ENCODE measurements at places on chromosomes 11 and 22. TPM values are rescaled to one million over a fixed set of nuclear protein-coding genes. Genes with fewer than 3 reads are reported as not detected.

GRCh38 chr11:123231777-123232176 is 36.7 kb upstream of the CLMP start:
- H3K4me3 ChIP-seq: no peak overlapping the region
- H3K27ac ChIP-seq: no peak overlapping the region
- peaks cover 18% of the 10 kb centered on the region for H3K4me1 ChIP-seq

GRCh38 chr11:118434553-118435289 is 1.6 kb upstream of the KMT2A start:
- peak overlapping the region; percentile 91 for H3K27ac ChIP-seq
- H3K4me1 ChIP-seq: peaks cover 24% of the 10 kb centered on the region
- peak; percentile 70 for DNase-seq
- H3K27me3 ChIP-seq: no peaks in the 10 kb centered on the region

DNA sequence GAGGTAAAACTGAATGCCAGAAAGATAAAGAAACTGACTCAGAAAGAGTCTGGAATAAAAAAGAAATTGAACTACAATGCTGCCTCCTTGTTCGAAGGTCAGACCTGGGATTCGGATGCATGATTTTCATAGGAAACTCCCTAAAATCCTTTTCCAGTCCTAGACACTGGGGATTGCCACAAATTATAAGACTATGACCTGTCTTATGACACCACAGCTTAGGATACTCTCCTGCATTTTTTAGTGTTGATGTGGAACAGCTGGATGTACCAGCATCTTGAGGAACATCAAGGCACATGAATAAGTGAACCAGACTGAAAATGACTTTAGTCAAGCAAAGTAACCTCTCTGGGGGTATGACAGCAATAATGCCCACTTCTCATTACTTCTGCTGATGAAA is 9.0 kb downstream of the KIRREL3 start:
- H3K27me3 ChIP-seq: peaks cover 21% of the 10 kb centered on the region
- no peaks in the 10 kb centered on the region for H3K36me3 ChIP-seq

DNA sequence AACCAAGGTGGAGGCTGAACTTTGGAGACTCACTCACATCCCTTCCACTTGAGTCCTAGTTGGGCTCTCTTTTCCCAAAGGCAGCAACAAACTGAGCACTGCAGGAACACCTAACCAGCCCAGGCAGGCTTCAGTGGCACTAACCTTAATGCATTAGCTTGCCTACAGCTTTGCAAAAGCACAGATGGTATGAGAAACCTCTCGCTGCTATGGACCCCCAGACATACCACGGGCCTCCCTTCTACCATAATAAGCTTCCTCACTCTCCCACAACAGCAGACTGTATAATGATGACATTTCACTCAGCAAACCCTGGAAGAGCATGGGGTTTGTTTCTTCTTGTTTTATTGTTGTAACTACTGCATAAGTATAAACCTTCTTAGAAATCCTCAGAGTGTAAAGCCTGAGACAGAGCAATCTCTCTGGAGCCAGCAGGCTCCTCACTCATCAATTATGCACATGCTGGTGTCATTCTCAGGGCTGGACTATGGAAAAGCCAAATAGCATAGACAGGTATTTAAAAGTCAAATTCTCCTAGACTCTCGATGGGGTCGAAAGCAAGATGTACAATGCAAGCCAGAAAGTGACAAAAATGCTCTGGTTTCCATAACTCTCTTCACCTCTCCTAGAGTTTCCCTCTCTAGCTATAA is 167.6 kb downstream of the NXPE2 start:
- H3K27ac ChIP-seq: no peak overlapping the region
- peaks cover 5% of the 10 kb centered on the region for H3K27me3 ChIP-seq
- no peak overlapping the region for H3K4me3 ChIP-seq
- no peak for DNase-seq

GRCh38 chr11:61855939-61856680 is 28.0 kb downstream of the FADS2 start:
- no peak overlapping the region for H3K27ac ChIP-seq
- no peaks in the 10 kb centered on the region for H3K27me3 ChIP-seq
- H3K36me3 ChIP-seq: peaks cover 3% of the 10 kb centered on the region
- H3K4me3 ChIP-seq: no peak overlapping the region
- no peak for DNase-seq

DNA sequence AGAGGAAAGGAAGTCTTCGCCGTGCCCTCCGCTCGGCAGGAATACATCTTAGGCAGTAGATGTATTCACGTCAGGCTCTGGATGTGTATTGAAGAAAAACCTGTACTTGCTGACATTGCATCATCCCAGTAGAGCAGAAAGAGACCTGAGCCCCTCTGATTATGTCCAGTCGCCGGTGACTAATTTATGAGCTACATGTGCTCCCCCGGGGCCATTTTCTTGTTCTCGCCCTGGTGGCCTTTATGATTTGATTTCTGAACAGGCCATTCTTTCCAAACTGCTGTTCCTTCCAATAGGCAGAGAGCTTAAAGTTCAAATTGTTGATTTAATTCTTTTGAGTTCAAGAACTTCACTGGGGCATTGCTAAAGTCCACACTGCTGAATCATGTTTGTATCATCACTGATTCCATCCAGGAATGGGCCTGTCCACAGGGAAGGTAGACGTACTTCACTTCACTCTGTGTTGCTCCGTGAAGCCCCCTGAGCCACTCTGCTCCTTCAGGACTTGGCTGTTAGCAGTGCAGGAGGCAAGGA is 137.3 kb upstream of the RASSF10 start:
- no peak overlapping the region for H3K4me3 ChIP-seq
- no peaks in the 10 kb centered on the region for H3K4me1 ChIP-seq
- no peak overlapping the region for H3K27ac ChIP-seq
- H3K36me3 ChIP-seq: no peaks in the 10 kb centered on the region
- DNase-seq: no peak

- H3K36me3 ChIP-seq: no peaks in the 10 kb centered on the region
- DNase-seq: no peak
- H3K27ac ChIP-seq: no peak overlapping the region
- H3K4me1 ChIP-seq: no peaks in the 10 kb centered on the region
Measured at GRCh38 chr11:104365676-104366075, 201.7 kb upstream of the PDGFD start.

The FGF4 gene
- total RNA-seq: not detected

DNA sequence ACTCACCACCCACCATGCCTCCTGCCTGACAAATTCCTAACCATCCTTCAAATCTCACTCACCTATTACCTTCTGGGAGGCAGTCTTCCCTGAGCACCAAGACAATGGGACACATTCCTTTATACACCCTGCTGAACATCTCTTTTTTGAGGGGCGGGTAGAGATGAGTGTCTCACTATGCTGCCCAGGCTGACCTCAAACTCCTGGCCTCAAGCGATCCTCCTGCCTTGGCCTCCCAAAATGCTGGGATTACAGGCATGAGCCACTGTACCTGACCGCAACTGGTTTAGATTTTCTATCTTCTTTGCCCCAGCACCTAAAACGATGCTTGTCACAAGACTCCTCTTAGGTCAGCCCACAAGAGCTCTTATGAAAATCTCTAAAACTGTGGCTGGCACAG is 7.1 kb downstream of the TIMM10 start:
- DNase-seq: no peak
- H3K4me1 ChIP-seq: peaks cover 14% of the 10 kb centered on the region
- no peak overlapping the region for H3K4me3 ChIP-seq
- H3K27me3 ChIP-seq: no peaks in the 10 kb centered on the region
- H3K36me3 ChIP-seq: peaks cover 16% of the 10 kb centered on the region
- H3K27ac ChIP-seq: no peak overlapping the region

The NPAS4 gene
- 0.07 TPM for total RNA-seq

GRCh38 chr22:43155789-43156188 is 4.4 kb downstream of the TSPO start:
- no peak overlapping the region for H3K27ac ChIP-seq
- H3K4me3 ChIP-seq: no peak overlapping the region

DNA sequence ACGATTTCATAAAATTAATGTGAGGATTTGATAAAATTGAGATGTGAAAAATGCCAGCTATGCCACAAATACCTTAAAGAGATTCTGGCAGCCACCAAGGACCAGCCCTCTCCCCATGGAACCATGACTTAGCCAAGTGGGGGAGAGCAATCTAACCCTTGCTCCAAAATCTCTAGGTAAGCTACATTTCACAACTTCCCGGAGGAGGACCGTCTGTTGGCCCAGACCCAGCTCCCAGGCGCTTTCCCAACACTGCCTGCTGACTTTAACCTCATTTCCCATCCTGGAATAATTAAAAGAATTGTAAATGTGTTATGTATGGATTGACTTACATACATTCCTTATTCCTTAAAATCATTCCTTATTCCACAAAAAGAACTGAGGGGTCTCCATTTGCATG is 47.5 kb upstream of the TENM4 start:
- no peak for DNase-seq
- no peaks in the 10 kb centered on the region for H3K36me3 ChIP-seq
- no peak overlapping the region for H3K4me3 ChIP-seq
- peaks cover 4% of the 10 kb centered on the region for H3K4me1 ChIP-seq
- peaks cover 2% of the 10 kb centered on the region for H3K27me3 ChIP-seq

DNA sequence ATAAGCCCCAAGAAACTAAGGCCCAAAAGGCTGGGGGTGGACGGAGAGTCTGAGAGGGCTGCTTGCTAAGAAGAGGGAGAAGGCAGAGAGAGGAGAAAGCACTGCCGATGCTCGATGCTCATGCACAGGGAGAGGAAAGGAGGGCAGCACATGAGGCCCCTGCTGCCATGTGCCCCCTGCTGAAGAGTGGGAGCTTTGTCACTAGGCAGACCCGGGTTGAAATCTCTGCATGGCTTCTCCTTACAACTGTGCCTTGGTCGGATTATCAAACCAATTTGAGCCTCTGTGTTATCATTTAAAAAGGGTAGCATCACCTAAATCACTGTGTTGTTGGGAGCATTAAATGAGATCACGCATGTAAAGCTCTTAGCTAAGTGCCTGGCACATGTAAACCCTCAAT is 330.5 kb downstream of the NXPE2 start:
- no peak for DNase-seq
- H3K4me3 ChIP-seq: no peak overlapping the region
- H3K27ac ChIP-seq: no peak overlapping the region
- peaks cover 5% of the 10 kb centered on the region for H3K27me3 ChIP-seq
- H3K36me3 ChIP-seq: no peaks in the 10 kb centered on the region

The OR8A1 gene
- not detected for total RNA-seq

The IGSF9B gene
- 84.2 TPM for total RNA-seq

The HEPN1 gene
- total RNA-seq: not detected

DNA sequence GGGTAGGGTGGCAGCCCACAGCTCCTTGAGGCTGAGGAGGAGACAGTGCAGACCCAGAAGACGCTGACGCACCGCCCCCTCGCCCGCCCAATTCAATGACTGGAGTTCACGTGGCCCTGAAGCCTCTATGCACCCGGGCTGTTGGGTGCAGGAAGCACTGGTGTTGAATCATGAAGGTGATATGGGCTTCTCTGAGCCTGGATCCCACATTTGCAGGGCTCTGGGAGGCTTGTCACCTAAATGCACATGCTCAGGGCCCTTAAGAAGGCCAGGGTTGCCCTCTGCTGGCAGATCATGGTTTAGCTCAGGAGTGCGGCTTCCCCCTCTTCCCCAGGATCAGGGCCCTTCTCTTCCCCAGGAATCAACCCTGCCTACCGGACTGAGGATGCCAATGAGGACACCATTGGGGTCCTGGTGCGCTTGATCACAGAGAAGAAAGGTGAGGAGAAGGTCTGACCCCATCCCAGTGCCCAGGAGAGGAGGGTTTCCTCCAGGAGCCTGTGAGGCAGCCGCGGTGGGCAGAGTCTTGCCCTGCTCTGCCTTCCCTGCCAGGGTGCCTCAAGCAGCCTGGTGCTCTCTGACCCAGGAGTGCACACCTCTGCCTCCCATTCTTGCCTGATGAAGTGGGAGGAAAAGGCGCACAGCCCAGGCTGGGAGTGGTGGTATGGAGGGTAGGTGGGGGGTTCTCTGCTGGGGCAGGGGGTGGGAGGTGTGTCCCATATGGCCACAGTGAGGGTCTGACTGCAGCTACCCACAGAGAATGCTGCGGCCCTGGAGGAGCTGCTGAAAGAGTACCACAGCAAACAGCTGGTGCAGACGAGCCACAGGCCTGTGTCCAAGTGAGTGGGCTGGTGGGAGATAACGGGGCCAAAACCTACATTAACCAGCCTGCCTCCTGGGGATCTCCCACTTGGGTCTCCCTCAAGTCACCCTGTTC is 17.5 kb downstream of the RELT start:
- H3K36me3 ChIP-seq: peaks cover 12% of the 10 kb centered on the region
- H3K27ac ChIP-seq: no peak overlapping the region
- H3K4me1 ChIP-seq: no peaks in the 10 kb centered on the region
- H3K27me3 ChIP-seq: no peaks in the 10 kb centered on the region
- DNase-seq: peak; percentile 77

GRCh38 chr11:35334385-35335090 is 84.8 kb downstream of the SLC1A2 start:
- H3K4me1 ChIP-seq: peaks cover 59% of the 10 kb centered on the region
- H3K27ac ChIP-seq: no peak overlapping the region
- no peaks in the 10 kb centered on the region for H3K36me3 ChIP-seq
- no peak for DNase-seq
- no peak overlapping the region for H3K4me3 ChIP-seq

Measured in activated CD4-positive, alpha-beta T cell treated with anti-CD3 and anti-CD28 coated beads for 36 hours (primary cell).